ENCODE measurements at places on chromosomes 3 and 15. TPM values are rescaled to one million over a fixed set of nuclear protein-coding genes. Genes with fewer than 3 reads are reported as not detected.

FANCI gene
- total RNA-seq: 12.5 TPM

CNTN4 gene
- total RNA-seq: 15.5 TPM

CA12 gene
- 18.8 TPM for total RNA-seq

ANKUB1 gene
- not detected for total RNA-seq

CNOT10 gene
- 12.7 TPM for total RNA-seq

TTC21A gene
- 8.5 TPM for total RNA-seq

SERPINI1 gene
- total RNA-seq: 13.1 TPM

DLL4 gene
- total RNA-seq: 3.8 TPM

HDAC11 gene
- total RNA-seq: 23.3 TPM

SLC30A4 gene
- 14.6 TPM for total RNA-seq

SELENOT gene
- total RNA-seq: 89.0 TPM

SHF gene
- total RNA-seq: 4.4 TPM

Data from gastroesophageal sphincter (tissue), 4 donors.